ENCODE measurements at places on chromosomes 12 and 14.

DNA sequence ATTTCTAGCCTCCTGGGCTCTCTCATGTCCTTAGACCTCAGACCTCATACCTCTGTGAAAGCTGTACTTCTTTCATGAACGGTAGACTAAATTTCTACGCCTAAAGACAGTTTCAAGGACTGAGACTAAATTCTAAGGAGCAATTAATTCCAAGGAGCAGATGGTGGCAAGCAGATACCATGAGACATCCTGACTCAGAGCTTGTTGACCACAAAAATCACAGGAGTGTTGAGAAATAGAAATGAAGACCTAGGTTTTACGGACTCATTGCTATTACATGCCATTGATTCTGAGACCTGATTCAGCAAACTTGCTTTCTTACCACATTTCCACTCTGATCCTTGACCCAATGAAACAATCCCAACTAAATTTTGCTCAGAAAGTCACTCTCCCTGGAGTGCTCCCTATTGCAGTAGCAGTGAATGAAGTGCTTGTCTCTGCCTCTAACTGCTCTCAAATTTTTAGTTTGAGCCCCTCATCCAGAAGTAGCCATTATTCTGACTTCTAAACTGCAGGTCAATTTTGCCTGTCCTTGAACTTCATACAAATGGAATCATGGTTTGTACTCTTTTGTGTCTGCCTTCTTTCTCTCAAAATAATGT, 52.0 kb downstream of the PEX5 start:
- DNase-seq: peak; percentile 64

DNA sequence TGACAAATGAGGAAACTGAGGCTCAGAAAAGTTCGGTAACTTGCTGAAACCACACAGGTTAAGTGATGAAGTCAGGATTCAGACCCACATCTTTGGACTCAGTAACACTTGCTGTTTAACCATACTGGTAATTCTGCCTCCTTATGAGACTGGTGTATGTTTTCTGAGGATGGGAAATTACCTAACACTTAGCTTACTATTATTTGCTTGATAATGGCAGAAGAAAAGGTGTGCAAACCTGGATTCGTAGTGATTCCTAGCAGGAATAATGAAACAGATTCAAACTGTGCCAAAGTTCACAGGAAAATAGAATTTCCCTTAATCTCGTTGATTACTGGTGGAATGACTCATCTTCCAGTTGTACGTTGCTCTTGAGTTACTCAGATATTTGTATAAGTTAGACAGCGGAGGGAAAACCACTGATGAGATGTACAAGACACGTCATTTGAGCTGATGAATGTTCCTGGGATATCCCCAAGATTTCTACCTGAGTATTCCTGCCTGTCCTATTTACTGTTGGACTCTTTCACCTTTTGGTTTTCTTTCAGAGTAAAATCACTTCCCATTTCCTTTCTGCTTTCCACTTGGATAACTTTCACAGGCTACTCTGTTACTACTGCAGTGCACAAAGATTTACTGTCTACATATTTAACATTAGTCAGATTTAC, 37.5 kb downstream of the PRORP start:
- DNase-seq: peak; percentile 98

- no peak for DNase-seq
Measured at GRCh38 chr12:11600199-11600598, 49.3 kb upstream of the ETV6 start.

DNA sequence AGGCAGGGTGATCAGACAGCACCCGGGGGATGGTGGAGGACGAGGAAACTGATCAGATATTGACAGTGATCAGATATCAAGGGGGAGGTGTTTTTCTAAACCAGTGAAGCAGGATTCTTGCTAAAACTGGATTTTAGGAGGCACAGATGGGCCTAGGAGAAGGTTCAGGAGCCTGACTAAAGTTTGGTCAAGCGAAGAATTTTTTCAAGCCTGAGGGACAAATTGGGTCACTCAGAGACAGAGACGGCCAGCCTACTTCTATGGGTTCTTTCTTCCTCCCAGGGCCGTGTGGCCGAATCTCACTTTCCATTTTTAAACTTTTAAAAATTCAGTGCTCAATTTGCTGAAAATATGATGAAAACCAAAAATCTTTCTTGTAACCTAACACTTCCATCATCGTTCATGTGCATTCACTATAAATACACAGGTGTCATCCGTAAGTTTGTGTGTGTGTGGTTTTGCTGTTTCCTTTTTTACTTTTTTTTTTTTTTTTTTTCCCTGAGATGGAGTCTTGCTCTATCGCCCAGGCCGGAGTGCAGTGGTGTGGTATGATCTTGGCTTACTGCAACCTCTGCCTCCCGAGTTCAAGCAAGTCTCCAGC, 68.5 kb downstream of the RIN3 start:
- no peak for DNase-seq

DNA sequence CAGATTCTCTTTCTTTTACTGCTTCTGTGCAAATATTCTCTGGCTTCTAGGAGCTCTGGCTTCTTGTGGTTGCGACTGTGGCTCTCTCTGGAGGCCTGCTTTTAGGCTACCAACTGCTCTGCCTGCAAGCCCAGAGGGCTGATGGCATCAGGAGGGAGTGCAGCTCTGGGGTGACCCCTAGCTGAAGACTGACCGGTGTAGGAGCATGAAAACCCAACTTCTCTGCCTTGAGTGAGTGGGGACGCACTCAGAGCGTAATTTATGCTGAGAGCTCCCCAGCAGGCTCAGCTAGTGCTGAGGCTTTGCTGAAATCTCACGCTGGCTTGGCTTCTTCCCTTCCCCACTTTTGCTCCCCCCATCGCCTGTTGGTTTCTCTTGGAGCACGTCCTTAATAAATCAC, 29.9 kb upstream of the RBM19 start:
- DNase-seq: no peak

DNA sequence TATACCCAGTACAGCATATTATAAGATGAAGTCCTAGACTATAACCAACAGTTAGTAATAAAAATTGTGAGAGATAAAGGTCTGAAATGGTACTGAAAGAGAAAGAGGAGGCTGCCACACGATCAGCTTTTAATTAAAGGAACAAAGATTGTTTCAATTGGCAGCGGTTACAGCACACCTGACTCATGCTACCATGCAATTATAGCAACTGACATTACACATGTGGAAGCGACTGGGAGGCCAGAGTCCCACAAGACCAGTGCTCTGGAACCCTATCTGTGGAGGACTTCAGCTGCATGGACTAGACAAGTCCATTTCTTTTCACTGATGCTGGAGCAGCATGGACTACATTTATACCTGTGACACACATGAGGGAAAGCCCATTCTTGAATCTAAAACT, 55.2 kb downstream of the SEL1L start:
- DNase-seq: no peak

Measured in iris pigment epithelial cell (primary cell).